ENCODE measurements at places on chromosomes 16 and 17. TPM values are rescaled to one million over a fixed set of nuclear protein-coding genes. Genes with fewer than 3 reads are reported as not detected.

The LRRC46 gene
- total RNA-seq, result 0.10 TPM

The FOXJ1 gene
- not detected for total RNA-seq

The NKD1 gene
- under 0.01 TPM for total RNA-seq

The CRYBA1 gene
- not detected for total RNA-seq

The TNFRSF17 gene
- total RNA-seq, result not detected

The PLD6 gene
- 5.2 TPM for total RNA-seq

The CD68 gene
- 28.8 TPM for total RNA-seq

The CANT1 gene
- total RNA-seq, result 54.8 TPM

The SMURF2 gene
- total RNA-seq, result 131 TPM

The KCNJ18 gene
- total RNA-seq, result not detected

The RCVRN gene
- total RNA-seq, result not detected

The WSCD1 gene
- total RNA-seq, result 18.1 TPM

The CCDC200 gene
- not detected for total RNA-seq

The CLDN7 gene
- 8.7 TPM for total RNA-seq

The NPIPA8 gene
- total RNA-seq, result 0.39 TPM

The TP53TG3F gene
- total RNA-seq, result not detected

The RPAIN gene
- total RNA-seq, result 40.4 TPM

The KIF2B gene
- total RNA-seq, result not detected

The IL21R gene
- 0.20 TPM for total RNA-seq

The CCL7 gene
- not detected for total RNA-seq

The ACSM3 gene
- 0.44 TPM for total RNA-seq

The OR3A2 gene
- total RNA-seq, result not detected

The FOXN1 gene
- total RNA-seq, result not detected

The SPPL2C gene
- total RNA-seq, result not detected

The NOG gene
- total RNA-seq, result 41.2 TPM

The CDH3 gene
- not detected for total RNA-seq

The SOST gene
- total RNA-seq, result not detected

The SLFN13 gene
- 6.2 TPM for total RNA-seq

The CFAP97D1 gene
- not detected for total RNA-seq

The MRPL10 gene
- total RNA-seq, result 49.3 TPM

The FUS gene
- 69.3 TPM for total RNA-seq

The KRT33B gene
- not detected for total RNA-seq

The SECTM1 gene
- 7.0 TPM for total RNA-seq

The ALDH3A1 gene
- total RNA-seq, result 0.10 TPM

The TMEM100 gene
- total RNA-seq, result not detected

The CLEC18B gene
- total RNA-seq, result not detected

The BIRC5 gene
- total RNA-seq, result 105 TPM

The GFAP gene
- total RNA-seq, result not detected

The GSDMA gene
- not detected for total RNA-seq

The CD300LB gene
- not detected for total RNA-seq

The CA4 gene
- total RNA-seq, result not detected

The NIP7 gene
- total RNA-seq, result 34.6 TPM

The MYL11 gene
- total RNA-seq, result not detected

The TERF2IP gene
- total RNA-seq, result 52.0 TPM

The SLC5A10 gene
- total RNA-seq, result not detected

The CALB2 gene
- not detected for total RNA-seq

The KRTAP4-1 gene
- total RNA-seq, result not detected
